ENCODE measurements at places on chromosomes 13 and 19.

GRCh38 chr13:88248393-88248792 lies 577.2 kb downstream of the SLITRK5 start:
- DNase-seq, result no peak

DNA sequence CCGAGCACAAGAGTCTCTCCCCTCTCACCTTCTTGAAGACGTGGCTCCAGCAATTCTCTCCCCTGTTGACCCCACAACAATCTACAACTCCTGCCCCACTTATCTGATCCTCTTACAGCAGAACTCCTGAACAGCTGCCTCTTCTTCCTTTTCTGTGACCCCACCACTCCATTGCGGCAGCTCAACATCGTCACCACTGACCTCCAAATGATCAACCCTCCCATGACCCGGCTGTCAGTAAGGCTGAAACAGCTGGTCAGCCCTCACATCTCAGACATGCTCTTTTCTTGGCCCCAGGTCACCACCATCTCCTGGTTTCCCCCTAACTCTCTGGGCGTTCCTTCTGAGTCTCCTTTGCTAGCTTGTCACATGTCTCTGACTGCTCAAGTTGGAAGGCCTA lies 1.8 kb downstream of the EXOSC5 start:
- no peak for DNase-seq

GRCh38 chr13:98986226-98986846 lies 8.5 kb upstream of the DOCK9 start:
- no peak for DNase-seq

- DNase-seq, result no peak
These were observed 56.3 kb upstream of the UBAC2 start for GRCh38 chr13:99144306-99144705.

- peak; percentile 88 for DNase-seq
These were observed at the start of gene ITM2B for GRCh38 chr13:48233046-48233888. ITM2B (plus strand) TSS chr13:48233206; CDS start chr13:48233361, 155 bp downstream.

GRCh38 chr13:89061821-89062220 lies 1390.7 kb downstream of the SLITRK5 start:
- DNase-seq, result no peak

GRCh38 chr13:64471916-64472315 lies 2758.2 kb downstream of the PCDH9 start:
- no peak for DNase-seq

- no peak for DNase-seq
These were observed 132.7 kb downstream of the ZDHHC20 start for GRCh38 chr13:21326155-21327031.

- DNase-seq, result no peak
These were observed 88.2 kb upstream of the SLITRK6 start for GRCh38 chr13:85887406-85887805.

DNA sequence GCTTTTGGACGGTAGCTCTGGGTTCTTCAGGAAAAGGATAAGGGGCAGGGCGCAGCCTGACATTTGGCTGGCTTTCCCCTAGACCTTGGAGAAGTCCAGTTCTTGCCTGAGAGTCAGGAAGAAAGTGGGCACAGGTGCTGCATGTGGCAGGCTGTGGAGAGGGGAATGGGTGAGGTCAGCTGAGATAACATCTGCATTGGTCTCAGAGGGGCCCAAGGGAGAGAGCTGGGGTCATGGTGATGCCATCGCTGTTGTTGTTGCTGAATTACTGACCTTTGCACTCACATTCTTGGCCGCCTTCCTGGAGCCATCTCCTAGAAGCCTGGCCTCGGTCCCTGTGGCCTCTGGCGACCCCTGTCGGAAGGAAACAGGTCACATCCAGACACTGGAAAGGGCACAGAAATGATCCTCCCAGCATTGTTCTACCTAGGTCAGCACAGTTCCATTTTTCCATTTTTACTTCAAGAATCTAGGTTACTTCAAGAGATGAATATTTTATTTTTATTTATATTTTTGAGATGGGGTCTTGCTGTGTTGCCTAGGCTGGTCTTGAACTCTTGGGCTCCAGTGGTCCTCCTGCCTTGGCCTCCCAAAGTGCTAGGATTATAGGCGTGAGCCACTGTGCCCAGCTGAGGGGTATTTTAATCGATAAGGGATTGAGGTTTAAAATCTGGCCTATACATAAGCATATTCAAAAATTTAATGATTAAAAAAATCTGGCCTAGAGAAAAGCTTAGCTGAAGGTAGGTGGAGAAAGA lies 6.5 kb upstream of the LIPE start:
- peak; percentile 92 for DNase-seq

DNA sequence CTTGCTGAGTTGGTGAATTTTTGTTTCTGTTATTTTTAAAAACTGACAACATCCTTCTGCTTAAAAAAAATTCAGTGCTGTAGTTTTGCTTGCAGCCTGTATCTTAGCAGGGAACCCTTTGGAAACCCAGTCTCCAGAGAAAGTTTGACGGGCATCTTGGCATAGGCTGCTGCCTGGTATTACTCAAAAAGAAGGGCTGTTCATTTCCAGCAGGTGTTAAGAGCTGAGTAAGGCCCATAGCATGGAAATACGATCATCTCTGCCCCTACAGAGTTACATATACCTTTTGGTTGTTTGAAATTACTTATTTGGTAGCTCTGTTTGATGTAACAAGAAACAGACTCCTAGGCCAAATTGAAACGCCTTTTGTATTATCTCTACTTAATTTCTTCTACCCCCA lies 41.5 kb downstream of the URI1 start:
- no peak for DNase-seq

DNA sequence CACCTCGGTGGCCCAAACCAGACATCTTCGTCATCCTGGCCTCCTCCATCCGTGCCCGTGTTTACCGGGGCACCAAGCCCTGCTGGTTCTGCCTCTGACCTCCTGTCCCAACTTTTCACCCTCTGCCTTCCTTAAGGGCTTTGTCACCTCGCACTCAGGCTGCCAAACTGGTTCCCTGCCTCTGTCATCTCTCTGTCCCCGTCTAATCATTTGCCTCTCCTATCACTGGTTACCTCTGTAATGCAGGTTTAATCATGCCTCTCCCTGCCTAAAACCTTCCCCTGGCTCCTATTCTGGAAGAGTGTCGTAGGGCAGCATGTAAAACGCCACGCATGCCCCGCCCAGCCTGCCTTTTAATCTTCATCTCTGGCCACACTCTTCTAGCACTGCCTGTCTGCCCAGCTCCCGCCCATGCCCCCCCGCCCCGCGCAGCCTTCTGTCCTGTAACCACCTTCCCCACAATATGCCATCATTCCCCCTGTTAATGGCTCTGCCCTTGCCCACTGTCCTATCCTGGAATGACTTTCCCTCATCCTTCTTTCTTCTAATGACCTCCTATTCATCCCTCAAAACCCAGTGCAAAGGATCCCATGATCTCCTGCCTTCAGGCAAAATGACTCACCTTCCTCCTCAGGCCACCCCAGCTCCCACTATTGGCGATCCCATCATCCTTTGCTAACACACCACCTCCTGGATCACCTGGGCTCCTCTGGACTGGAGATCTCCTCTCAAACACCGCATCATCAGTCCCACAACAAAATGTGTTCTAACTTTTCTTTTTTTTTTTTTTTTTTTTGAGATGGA lies 66.7 kb downstream of the PEX11G start:
- no peak for DNase-seq

DNA sequence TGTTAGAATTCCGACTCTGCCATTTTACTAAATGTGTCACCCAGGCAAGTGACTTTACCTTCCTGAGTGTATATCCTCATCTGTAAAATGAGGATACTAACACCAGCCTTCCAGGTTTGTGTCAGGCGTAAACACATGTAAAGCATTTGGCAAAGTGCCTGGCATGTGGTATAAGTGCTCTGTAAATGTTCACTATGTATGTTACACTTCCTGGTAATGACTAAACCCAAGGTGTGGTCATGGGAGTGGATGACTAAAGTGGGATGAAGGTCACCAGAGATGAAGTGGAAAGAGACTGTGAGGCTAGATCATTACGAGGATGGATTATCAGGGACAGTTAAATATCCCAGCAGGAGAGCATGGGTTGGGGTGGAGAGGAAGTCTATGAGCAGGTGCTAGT lies 25.6 kb downstream of the DEDD2 start:
- DNase-seq, result no peak

GRCh38 chr19:40103600-40103999 lies 12.9 kb upstream of the ZNF780A start:
- no peak for DNase-seq

DNA sequence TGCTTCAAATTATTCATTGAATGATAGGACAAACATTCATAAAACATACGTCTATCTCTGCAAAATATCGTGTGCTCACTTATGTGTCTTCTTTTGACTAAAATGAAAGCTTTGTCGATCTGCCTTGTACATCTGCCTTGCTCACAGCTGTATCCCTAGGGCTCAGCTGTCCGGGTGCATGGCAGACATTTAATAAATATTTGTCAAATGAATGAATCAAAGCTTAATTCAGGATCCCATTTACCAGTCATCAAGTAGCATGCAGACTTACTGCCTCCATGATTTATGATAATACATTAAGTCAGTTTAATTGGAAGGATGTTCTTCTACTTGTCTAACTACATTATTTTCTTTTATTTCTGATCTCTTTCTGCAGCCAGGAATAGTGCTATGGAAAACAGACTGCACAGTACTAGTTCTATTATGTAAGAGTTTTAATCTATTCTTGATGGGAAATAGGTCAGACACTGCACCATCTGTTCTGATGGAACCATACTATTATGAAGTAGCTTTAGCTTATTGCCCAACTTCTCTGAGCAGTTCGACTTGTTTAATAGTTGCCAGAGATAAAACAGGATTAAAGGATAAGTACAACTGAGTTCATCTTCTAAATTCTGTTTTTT lies 13.2 kb downstream of the SLC46A3 start:
- DNase-seq, result no peak

- DNase-seq, result peak; percentile 88
These were observed 30.4 kb upstream of the CYP4F8 start for GRCh38 chr19:15584541-15585115.

GRCh38 chr19:14072535-14073260 lies at the start of gene MISP3:
MISP3 (plus strand) TSS chr19:14072786; CDS start chr19:14073310, 524 bp downstream.
- DNase-seq, result peak; percentile 68

- DNase-seq, result no peak
These were observed 58.3 kb downstream of the RGCC start for GRCh38 chr13:41515491-41516139.

DNA sequence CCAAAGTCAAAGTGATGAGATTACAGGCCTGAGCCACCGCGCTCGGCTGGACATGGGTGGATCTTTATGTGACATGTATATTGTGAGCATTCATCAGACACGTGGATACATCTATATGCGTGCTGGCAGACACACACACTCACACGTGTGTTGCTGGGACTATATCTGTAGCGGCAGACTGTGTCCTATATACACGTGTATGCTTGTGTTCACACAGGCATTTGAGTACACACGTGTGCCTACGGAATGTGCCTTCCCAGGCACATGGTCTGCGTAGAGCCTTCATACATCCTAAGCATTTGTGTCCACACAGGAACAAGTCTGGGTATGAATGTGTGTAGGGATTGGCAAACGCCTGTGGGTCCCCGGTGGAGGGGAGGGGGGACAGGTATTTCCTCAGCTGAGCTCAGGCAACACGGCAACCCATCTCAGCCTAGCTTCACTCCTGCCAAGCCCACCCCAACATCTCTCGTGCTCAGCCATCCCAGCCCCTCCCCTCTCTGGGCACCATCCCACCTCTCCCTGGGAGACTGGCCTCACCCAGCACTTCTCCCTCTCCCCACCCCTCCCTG lies 2.6 kb downstream of the UNC13A start:
- no peak for DNase-seq

GRCh38 chr13:25844559-25845434 lies 207.0 kb downstream of the SHISA2 start:
- DNase-seq, result no peak

- no peak for DNase-seq
These were observed 364.2 kb downstream of the IRS2 start for GRCh38 chr13:109422161-109422560.

GRCh38 chr19:5137571-5138124 lies 168.7 kb downstream of the KDM4B start:
- DNase-seq, result no peak

DNA sequence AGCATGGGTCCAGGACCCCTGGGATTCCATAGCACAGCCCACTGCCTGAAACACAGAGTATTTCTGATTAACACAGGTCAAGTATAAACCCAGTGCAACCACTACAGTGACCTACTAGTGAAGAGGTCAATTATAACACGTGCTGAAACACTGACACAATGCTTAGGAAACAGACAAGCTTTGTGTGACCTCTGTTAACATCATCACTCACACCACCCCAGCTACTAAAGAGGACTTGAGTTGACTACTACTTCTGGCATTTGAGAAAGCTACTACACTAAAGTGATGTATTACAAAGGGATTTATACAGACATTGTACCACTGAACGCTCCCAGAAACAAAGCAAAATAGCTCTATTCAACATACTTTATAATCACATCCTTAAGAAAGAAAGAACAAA lies 1935.9 kb upstream of the PCDH20 start:
- DNase-seq, result no peak

DNA sequence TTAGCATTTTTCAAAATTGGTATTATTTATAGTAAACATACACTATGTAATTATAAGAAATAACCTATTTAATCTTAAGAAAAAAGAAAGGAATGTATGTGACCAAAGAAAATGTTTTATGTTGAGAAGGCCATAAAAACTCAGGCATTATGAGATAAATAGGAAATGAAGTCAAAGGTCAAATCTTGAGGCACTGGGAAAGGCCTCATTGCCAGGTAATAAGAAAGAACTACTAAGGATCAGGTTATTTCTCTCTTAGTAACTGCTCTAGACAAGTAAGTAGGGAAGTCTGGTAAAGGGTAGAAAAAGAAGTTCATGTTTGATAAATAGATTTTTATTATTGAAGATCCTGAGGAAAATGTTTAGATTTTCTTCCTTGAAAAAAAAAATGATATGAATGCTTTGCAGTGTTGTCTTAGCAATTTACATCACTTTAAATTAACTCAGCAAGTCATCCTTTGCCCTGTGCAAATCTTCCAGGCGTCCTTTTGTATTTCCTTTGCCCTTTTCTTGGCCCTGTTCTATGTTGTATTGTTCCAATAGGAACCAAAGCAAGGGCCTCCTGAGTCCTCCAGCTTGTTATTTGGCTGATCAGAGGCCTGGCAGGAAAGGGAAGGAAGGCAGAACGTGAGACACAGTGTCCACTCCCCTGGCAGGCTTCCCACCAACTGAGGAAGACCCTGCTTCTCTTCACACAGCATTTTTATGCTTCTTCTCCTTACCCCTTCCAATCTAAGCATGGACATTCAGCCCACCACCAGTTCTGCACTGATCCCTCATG lies 260.4 kb upstream of the MIR17HG start:
- DNase-seq, result no peak

DNA sequence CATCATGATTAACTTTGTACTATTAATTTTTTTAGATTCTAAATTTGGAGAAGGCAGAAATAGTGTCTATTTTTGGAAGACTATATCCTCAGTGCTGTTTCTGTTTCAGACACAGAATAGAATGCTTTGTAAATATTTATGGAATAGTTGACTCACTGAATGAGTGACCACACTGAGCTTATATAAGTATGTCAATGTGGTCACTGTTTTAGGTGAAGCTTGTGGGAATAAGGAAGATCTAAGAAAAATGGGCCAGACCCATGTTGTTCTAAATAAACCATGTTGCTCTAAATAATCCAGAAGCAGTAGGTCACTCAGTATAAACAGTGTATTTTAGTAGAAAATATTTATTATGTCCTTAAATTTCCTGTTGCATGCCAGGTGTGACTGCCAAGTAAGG lies 45.5 kb upstream of the DACH1 start:
- no peak for DNase-seq
